Stimulated activated CD4-positive, alpha-beta T cell treated with anti-CD3 and anti-CD28 coated beads, Interleukin-2, amount 100 ng/mL, for 24 hours (primary cell): ENCODE measurements at places on chromosomes 6 and 20.

GRCh38 chr6:142803032-142803431 lies 141.9 kb downstream of the HIVEP2 start:
- DNase-seq = no peak

GRCh38 chr20:10739566-10739965 lies 65.8 kb upstream of the JAG1 start:
- no peak for DNase-seq

- no peak for DNase-seq
These were observed 50.4 kb upstream of the TMEM181 start for GRCh38 chr6:158509465-158509864.

DNA sequence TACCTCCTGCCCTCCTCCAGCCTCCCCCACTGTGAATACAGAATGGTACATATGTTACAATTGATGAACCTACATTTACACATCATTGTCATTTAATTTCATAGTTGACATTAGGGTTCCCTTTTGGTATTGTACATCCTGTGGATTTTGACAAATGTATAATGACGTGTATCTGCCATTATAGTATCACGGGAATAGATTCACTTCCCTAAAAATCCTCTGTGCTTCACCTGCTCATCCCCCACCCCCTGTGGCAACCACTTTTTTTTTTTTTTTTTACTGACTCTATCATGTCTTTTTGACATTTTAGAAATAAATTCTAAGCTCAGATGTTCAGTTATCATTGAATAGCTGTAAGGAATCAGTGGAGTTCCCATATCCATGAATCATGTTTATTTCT lies 30.4 kb downstream of the HECA start:
- DNase-seq = no peak

- no peak for DNase-seq
These were observed 166.0 kb downstream of the ARHGAP18 start for GRCh38 chr6:129543981-129544380.

DNA sequence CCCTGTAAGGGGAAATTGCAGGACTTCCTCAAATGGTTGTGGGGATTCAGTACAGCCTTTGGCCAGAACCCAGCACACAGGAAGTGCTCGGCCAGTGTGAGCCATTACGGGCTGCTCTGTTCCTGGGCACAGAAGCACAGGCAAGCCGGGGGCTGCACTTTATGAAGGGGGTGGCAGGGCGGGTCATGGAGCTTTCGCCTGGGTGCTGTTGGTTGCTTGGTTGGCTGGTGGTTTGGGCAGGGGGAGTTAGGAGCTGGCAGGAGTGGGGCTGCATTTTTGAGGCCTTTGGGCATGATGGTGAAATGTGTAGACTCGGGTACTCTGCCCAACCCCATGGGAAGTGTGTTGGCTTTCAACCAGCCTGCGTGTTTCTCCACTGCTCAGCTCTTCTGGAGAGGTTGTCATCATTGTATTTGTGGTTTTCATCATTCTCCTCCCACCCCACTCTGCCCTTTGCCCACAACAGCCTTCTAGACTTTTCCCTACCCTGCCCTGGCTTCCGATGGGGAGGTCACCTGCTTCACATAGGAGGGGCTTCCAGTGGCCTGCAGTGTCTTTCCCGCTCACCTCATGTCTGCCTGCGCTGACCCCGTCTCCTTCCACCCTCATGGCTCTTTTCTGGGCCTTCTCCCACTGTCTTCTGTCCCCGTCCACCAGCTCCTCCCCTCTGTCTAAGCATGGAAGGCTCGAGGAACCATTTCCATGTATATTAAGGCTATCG lies 16.1 kb upstream of the RBM38 start:
- no peak for DNase-seq

GRCh38 chr6:91864911-91865310 lies 1278.0 kb upstream of the MAP3K7 start:
- DNase-seq = no peak

- DNase-seq = no peak
These were observed 11.8 kb downstream of the SMIM28 start for GRCh38 chr6:138389551-138389950.

GRCh38 chr20:49750611-49751396 lies 37.1 kb upstream of the B4GALT5 start:
- DNase-seq = no peak

DNA sequence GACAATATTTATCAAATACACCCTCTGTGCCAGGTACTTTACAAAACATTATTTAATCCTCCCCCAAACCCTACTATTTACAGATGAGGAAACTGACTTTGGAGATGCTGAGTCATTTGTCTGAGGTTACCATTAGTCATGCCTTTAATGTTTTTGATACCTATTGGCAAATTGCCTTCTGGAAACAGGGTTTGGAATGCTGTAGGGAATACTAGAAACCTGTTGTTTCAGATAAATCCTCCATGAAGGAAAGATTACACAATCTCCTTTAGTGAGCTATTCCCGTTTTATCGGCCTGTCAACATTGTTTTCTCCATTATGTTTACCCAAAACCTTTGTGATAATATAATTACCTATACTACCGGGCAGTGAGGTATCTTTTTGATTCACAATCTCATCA lies 93.6 kb upstream of the ADGRF1 start:
- DNase-seq = no peak

DNA sequence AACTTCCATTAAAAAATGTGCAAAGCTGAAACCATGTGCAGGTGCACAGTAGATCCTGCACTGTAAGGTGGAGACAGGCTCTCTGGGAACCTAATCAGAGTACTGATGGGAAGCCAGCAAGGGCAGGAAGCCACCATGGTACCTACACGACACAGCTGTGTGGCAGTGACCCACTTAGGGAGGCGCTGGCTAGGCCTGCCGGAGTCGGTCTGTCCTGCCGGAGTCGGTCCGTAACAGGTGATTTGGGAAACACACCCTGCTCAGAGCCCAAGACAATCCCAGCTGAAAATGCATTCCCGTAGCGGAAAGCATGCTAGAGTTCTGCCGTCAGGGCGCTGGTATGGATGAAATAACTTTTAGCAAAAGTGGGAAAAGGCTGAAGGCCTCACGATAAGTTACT lies 17.2 kb downstream of the TXNDC5 start:
- DNase-seq = no peak

DNA sequence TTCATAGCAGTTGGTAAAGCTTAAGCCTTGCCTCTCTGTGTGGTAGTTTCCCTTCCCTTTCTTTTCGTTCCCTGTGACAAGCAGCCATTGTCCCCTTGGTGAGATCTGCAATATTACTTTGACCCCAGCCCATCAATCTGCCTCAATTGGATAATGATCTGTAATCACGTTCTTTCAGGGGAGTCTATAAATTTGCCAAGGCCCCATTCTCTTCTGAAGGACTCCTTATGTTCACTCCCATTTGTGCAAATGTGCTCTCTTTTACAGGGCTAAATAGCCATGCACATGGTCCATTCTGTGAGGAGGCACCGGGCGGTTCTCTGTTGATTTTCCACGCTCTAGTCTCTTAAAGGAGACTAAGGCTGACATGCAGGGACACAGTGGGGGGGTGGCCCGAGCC lies 660.4 kb upstream of the SLC35B3 start:
- no peak for DNase-seq

DNA sequence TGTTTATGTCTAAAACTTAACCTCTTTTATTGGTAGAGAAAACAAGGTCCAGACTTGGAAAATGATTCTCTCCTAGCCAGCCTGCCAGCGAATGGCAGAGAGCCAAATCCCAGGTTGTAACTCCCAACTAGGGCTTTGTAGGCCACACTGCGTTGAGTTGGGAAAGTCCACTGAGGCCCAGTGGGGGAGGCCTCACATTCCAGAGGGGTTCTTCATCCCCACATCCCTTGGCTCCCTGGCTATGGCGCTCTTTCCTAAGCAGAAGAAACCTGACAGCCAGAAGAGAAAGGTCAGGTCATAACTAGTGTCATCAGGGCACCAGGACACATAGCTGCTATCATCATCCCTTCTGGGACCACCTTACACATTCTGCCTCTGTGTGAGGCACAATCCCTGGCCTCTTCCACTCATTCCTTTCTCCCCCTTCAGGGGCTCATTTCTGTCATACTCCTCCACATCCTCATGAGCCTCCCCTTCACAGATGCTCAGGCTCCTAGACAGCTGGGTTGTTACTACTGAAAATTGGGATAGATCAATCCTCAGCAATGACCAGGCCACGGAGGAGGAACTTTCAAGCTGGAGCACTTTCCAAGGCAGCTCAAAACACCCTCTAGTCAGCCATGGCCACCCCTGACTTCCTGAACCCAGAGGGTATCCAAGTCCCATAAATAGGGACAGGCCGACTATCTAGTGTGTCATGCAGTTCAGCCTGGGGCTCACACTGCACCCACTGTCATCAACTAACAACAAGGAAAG lies 48.6 kb downstream of the TCP11 start:
- no peak for DNase-seq

GRCh38 chr6:130376936-130377335 lies 11.1 kb downstream of the TMEM200A start:
- no peak for DNase-seq

GRCh38 chr20:10924644-10925201 lies 250.9 kb upstream of the JAG1 start:
- no peak for DNase-seq

GRCh38 chr20:48457193-48458002 lies 370.4 kb downstream of the PREX1 start:
- no peak for DNase-seq

GRCh38 chr6:151765444-151765886 lies 42.0 kb upstream of the ESR1 start:
- DNase-seq = peak; percentile 49

DNA sequence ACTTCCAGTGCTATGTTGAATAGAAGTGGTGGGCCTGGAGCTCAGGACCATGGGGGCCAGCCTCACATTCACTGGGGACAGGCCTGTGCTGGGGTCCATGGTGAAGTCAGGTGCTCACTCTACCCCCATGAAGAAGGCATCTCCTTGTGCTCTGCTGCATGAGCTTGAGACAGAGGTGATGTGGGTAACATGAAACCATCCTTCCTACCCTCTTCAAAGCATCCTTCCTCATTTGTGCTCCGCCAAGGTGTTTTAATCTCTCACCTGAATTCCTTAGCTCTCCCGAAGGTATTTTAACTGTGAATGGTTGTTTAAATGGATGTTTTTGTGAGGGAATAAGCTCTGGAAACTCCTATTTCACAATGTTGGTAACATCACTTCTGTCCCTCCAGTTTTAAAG lies 209.6 kb upstream of the PCSK2 start:
- DNase-seq = no peak

DNA sequence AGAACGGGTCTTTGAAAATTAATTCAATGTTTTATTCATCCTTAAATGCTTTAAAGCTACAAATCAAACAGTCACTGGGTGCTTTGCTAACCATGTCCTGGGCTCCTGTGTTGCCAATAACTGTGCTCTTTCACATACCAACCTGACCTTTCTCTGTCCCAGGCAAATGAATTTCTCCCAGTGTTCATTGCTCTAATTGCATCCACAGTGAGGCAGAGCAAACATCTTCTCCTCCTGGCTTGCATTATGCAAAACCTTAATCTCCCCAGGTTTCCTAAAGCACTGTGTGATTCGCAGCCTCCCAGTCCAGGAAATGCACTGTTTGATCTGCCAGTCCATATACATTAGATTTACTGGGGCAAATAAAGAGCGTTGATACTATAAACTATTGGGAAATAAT lies 219.0 kb downstream of the PREX1 start:
- no peak for DNase-seq

DNA sequence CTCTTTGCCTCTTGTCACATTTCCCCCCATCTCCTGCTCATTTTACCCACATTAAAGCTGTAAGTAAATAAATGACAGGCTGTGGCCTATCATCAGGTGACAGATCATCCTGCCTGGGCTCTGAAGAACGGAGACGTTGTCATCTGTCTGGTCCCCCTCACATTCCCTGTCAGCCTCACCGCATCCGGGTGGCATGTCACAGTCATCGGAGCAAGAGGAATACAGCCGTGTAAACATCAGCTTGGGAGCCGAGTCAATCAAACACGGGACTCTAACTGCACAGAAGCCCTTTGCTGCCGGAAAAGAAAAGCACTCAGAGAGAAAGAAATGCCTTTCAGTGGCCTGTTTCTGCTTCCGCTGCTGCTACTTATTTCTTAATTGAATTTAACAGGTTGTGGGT lies 371.9 kb upstream of the ID4 start:
- no peak for DNase-seq

GRCh38 chr6:104326173-104327001 lies 533.3 kb downstream of the HACE1 start:
- DNase-seq = no peak

GRCh38 chr20:14879839-14880238 lies 542.4 kb upstream of the FLRT3 start:
- DNase-seq = no peak

- DNase-seq = no peak
These were observed 6.9 kb upstream of the RPS6KA2 start for GRCh38 chr6:166633732-166634535.

GRCh38 chr6:169155481-169155880 lies 98.2 kb downstream of the THBS2 start:
- no peak for DNase-seq

DNA sequence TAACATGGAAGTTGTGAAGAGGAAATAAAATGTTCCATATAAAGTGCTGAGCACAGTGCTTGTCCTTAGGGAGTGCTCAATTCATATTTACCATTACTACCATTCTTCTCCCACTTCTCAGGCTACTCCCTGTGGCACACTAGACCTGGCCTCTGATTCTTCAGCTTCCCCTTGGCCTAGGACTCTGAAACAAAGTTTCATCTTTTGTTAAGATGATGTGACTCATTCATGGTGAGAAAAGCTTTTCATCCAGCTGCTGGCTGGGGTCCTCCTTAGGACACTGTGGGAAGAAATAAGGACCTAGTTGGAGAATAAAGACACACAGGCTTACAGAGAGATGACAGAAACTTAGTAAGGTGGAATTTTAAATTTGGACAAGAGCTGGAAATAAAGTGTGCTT lies 314.8 kb downstream of the CDC5L start:
- no peak for DNase-seq

GRCh38 chr6:53813801-53814200 lies 19.0 kb downstream of the LRRC1 start:
- DNase-seq = no peak

GRCh38 chr20:48015141-48015910 lies 230.0 kb upstream of the SULF2 start:
- no peak for DNase-seq

GRCh38 chr6:148611213-148611612 lies 135.6 kb upstream of the UST start:
- no peak for DNase-seq
